ENCODE measurements at places on chromosomes 2 and 18.

GRCh38 chr2:54424555-54425163, 31.5 kb upstream of the SPTBN1 start:
- DNase-seq = no peak

DNA sequence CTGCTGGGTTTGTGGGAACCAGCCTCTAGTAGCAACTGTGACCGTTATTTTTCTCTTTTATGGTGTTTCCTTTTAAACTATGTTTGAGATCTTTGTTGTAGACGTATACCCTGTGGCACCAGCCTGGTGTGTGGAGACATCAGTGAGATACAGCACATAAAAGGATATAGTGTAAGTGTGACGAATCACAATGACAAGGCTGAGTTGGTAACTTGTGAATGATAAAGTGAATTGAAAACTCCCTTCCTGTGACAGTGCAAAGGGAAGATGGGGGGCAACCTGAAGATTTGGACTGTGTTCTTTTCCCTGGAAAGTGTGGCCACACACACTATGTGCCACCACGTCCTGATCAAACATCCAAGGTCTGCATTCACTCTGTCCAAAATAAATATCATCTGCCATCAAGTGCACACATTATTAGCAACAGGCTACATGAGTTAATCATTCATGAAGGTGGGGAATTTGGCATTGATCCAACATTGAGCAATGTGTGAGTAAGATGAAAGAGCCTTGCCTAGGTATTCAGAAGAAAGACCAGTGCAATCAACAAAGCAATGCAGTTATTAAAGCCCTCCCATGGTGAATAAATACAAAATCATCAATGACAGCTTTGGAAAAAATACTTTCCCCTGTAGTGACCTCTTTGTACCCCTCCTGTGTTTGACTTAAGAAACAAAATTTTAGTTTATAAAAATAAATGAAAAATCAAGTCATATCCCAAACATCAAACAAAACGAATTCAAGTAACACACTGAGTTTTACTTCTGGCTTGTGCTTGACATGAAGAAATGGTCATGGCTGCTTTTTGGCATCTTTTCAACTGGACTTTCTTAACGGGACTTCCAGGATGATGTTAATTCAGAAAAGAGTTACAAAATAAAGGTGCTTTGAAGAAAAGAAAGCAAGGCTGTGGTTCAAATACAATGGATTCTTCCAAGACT, 1280.5 kb upstream of the ZEB2 start:
- DNase-seq = no peak

- no peak for DNase-seq
Observed at GRCh38 chr2:106205488-106205887, 11.4 kb upstream of the UXS1 start.

- DNase-seq = no peak
Observed at GRCh38 chr2:226883296-226883795, 47.5 kb downstream of the RHBDD1 start.

DNA sequence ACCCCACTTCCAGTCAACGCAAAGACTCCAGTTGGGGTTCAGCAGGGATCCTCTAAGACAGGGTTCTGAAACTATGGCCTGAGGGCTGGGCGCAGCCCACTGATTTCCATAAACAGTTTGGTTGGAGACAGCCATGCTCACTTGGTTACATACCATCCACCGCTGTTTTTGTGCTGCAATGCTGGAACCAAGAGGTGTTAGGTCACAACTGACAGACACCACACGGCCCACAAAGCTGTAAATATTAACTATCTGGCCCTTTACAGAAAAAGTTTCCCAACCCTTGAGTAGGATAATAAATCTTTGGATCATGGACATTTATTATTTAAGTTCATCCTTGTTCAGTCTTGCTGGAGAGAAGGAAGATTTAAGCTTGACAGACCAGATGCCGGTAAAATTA, 8.4 kb upstream of the CD226 start:
- no peak for DNase-seq

GRCh38 chr18:36107477-36107876, 21.7 kb downstream of the SLC39A6 start:
- no peak for DNase-seq

- peak; percentile 44 for DNase-seq
Observed at GRCh38 chr2:240620149-240620731, 5.0 kb upstream of the GPR35 start.

DNA sequence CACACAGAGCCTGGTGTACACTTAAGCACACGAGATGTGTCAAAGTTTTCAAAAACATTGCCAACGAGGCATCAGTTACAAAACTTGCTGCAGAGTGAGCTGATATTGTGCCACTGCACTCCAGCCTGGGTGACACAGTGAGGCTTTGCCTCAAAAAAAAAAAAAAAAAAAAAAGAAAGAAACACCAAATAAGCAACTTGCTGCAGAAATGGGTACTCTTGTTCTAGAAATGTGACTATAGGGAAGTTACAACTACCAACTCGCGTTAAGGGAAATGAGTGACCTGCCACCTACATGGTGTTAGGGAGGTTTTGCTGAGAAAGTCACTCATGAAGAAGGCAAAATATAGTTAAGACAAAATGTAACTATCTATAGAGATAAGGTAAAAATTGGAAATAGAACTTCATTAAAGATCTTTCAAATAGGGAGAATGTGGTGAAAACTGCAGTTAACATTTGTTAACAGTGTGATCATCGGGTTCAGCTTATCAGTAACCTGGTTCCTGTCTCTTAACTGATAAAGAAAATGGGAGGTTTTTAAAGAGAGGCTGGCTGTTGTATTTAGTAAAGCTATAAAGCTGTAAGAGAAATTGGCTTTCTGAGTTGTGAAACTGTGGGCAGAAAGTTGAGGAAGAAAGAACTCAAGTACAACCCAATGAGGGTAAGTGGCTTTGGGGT, at the start of gene IL1RL1:
Gene IL1RL1 (plus strand): TSS at position 600 of the 677 bp plus-strand sequence. CDS start 26,702 bp downstream, outside the sequence.
- no peak for DNase-seq

- DNase-seq = no peak
Observed at GRCh38 chr18:53660306-53660705, 564.2 kb downstream of the MBD2 start.

- DNase-seq = no peak
Observed at GRCh38 chr2:107775791-107776190, 50.9 kb upstream of the RGPD4 start.

GRCh38 chr18:31070206-31070605, 27.7 kb upstream of the DSC3 start:
- DNase-seq = no peak

- DNase-seq = no peak
Observed at GRCh38 chr2:213043566-213043965, 107.8 kb downstream of the IKZF2 start.

DNA sequence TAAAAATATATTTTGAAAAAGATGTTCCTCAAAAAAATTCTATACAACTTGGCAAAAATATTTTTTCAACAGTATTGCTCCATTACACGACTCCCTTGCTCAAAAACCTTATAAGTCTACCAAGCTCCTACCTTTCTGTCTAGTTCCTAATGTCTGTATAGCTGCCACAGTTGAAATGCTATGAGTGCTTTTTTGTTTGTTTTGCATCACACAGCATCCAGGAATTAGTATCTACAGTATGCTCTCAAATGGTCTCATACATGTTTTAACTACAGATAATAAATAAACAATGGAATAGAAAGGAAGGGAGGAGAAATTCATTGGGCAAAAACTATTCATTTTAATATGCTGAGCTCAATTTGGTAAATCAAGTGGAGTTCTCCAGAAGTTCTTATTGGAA, 17.3 kb downstream of the ACADL start:
- no peak for DNase-seq

GRCh38 chr18:2956056-2956455, 56.9 kb downstream of the LPIN2 start:
- DNase-seq = no peak

DNA sequence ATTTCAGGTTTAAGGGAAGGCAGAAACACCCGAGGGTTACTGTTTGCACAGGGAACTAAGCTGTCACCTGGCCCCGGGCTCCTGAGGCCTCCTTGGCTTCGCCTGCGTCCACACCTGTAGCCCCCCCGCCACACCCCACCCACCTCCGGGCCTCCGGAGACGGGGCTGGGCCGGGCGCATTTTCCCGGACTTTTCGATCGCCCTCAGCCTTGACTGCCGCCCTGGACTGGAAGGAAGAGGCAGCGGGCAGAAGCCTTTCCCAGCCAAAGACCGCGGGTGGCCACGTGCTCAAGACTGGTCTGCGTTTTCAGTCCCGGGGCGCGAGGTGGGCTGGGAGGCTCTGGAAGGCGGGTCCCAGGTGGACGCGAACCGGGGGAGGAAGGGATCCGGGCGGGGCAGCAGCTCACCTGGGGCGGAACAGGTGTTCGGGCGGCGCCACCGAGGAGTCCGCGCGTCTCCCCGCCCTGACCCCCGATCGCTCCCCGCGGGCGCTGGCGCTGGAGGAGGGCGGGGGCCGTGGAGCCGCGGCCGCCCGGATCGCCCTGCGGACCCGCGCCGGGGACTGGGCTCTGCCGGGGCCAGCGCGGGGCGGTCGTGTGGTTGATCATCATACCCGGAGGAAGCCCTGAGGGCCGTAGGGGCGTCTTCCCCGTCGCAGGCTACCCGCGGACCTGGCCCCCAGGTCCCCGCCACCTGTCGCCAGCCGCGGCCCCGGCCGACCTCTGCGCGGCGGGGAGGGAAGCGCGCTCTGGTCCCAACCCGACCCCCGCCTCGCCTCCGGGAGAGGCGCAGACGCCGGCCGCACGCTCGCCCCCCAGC, 3.2 kb downstream of the ID2 start:
- peak; percentile 86 for DNase-seq

- DNase-seq = no peak
Observed at GRCh38 chr18:26804519-26804918, 61.0 kb downstream of the AQP4 start.

GRCh38 chr2:47058003-47058931, 96.8 kb downstream of the STPG4 start:
- no peak for DNase-seq

DNA sequence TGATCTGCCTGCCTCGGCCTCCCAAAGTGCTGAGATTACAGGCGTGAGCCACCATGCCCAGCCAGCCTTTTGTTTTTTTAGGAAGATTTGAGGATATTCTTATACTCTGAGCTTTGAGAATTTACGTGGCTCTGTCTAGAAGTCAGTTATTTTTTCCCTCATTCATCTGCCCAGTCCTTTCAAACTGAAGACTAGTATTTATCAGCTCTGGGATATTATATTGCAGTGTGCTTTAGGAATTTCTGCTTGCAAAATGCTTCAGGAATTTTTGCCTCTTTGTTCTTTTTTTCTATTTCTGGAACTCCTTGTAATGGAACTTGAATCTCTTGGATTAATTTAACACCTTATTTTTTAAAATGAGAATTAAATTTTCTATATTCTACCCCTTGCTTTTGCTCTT, 22.6 kb downstream of the ACSL3 start:
- no peak for DNase-seq

DNA sequence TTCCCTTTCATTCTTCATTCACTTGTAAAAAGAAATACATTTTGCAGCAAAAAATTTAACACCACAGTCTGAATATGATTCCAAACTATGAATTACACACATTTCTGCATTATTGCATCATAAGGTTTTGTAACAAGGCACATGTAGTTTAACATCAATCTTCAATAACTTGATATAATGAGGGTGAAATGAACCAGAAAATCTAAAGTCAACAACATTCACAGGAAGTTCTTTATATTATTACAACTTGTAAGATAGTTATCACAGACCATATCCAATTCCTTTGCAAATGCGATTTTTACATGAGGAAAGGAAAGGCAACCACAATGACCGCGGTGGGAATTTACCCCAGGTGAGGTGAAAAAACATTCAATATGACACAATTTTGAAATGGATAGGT, 213.3 kb downstream of the NAPG start:
- no peak for DNase-seq

- DNase-seq = no peak
Observed at GRCh38 chr2:216932113-216932862, 72.4 kb upstream of the TNP1 start.

DNA sequence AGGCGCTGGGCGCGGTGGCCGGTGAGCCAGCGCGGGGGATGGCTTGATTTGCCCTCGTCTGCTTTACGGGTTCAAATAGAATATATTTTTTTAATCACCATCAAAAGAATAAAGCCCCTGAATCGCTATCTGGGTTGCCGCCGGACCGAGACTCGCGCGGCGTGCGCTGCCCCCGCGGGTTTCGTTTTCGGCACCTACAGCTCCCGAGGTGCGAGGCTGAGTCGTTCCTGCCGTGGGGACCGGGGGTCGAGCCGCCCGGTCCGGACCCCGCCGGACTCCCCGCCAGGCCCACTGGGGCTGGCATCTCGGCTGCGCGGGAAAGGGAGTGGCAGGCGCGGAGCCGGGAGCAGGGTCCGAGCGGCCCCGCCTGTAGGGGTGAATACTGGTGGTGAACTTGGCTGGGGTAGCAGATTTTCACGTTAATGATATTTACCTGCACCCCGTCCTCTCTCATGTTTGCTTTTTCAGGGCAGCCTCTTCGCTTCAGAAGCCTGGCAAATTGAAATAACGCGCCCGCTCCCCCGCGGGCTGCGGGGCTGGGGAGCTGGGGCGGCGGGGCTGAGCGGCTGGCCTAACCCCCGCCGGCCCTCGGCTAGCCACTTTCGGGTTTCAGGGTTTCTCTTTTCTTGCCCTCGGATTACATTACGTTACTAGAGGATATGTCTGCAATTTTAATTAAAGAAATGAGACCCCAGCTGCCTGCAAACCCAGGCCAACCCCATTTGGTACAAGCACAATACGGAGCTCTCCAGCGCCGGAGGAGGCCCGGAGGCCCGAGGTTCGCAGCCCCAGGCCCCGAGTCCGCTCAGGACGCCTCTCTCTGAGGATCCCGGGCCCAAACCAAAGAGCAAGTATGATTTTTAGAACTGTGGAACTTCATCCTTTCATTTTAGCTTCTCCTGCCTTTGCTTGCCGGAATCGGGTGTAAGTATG, 1.7 kb upstream of the CELF4 start:
- DNase-seq = no peak

DNA sequence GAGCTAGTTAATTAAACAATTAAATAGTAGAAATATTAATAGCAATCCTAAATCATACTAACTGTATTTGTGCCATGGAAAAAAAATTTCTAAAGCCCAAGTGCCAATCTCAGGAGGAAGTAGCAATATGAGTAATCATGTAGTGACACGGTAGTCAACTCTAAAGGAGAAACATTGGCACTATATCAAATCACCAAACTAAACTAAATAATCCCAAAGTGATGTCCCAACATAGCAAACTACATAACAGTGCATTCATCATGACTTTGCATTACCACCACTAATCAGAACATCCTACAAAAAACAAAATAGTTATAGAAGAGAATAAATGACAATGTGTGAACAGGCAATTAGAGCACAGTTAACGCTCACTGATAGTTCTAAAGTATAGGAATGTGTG, 195.1 kb downstream of the EXOC6B start:
- no peak for DNase-seq

- DNase-seq = no peak
Observed at GRCh38 chr2:234983011-234983726, 31.4 kb downstream of the SH3BP4 start.

- no peak for DNase-seq
Observed at GRCh38 chr18:48263192-48263853, 145.9 kb downstream of the ZBTB7C start.

- no peak for DNase-seq
Observed at GRCh38 chr2:160694221-160694620, 200.6 kb upstream of the RBMS1 start.
